ENCODE measurements at places on chromosomes 12 and 14. TPM values are rescaled to one million over a fixed set of nuclear protein-coding genes. Genes with fewer than 3 reads are reported as not detected.

The RND1 gene
- polyA plus RNA-seq: 0.95 TPM

The ELK3 gene
- 20.7 TPM for polyA plus RNA-seq

The RTL1 gene
- not detected for polyA plus RNA-seq

The IQSEC3 gene
- 2.0 TPM for polyA plus RNA-seq

The ENDOU gene
- 0.42 TPM for polyA plus RNA-seq

The OSGEP gene
- 30.0 TPM for polyA plus RNA-seq

The NEUROD4 gene
- polyA plus RNA-seq: not detected

The BICDL1 gene
- polyA plus RNA-seq: 0.12 TPM

DNA sequence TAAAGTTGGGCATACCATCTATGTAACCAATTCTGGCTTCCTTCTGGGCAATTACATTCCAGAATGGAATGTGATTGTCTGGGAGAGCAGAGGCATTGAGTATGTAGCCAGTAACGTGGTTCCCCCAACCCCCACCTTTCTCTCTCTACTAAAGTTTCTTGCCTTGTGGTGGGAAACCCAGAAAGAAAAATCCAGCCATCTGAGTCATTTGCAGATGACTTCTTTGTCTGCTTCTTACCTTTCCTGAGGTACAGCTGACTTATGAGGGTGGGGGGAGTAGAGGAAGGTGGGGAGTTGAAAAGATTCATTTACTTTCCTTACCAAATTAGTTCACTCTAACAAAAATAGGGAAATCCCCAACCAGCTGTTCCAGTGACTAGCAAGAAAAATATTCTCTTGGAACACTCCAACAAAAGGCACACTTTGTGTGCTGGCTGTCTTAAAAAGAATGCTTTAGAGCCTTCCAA lies 112.1 kb upstream of the FRMD6 start:
- DNase-seq: no peak

DNA sequence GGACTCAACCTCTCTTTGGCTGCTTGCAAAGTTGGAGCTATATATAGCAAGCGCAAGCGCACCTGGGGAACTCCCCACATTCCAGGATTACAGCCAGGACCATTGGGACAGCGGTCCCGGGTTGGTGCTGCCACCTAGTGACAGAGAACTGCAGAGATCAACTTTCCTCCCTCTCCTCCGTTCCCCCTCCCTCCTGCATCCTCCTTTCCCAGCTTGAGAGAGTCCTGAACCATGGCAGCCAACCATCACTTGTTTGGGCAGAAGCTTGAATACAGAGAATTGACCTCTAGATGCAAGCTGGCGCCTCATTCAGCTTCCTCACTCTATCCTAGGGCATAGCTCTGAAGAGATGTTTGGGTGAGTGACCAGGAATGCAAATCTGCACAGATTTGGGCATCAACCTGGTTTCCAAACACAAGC lies 17.4 kb upstream of the FLVCR2 start:
- DNase-seq: peak; percentile 73

DNA sequence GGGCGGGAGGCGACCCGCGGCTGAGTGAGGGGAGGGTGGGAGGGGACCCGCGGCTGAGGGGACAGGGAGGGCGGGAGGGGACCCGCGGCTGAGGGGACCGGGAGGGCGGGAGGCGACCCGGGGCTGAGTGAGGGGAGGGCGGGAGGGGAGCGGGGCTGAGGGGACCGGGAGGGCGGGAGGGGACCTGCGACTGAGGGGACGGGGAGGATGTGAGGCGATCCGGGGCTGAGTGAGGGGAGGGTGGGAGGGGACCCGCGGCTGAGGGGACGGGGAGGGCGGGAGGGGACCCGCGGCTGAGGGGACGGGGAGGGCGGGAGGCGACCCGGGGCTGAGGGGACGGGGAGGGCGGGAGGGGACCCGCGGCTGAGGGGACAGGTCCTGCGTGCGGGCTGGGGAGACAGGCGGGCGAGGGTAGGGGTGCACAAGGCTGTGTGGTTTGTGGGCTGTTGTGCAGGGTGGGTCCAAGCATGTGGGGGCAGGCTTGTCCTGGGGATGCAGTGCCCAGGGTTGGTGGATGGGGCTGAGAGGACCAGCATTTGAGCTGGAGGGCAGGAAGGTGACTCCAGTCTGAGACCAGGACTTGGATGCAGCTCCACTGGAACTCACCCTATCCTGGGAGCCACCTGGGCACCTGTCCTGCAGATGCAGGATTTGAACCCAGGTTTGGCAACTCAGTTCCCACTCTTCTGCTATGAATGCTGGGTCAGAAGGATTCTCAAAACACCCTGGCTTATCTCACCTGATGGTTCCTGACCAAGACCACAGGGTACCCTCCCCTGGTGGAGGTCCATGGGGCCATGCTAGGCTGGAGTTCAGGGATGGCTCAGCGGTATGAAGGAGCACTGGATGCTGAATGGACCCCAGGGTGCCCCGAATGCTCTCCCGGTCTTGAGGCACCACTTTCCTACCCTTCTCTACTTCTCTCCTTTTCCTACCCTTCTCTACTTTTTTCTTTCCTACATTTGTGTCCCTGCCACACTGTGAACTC lies 9.4 kb downstream of the PLD4 start:
- no peak for DNase-seq

GRCh38 chr14:20641591-20641990 lies at the start of gene OR6S1:
Gene OR6S1 (minus strand): TSS chr14:20641691. CDS start chr14:20641691, 0 bp downstream.
- DNase-seq: no peak

GRCh38 chr12:94954948-94955592 lies 48.4 kb downstream of the NDUFA12 start:
- no peak for DNase-seq

DNA sequence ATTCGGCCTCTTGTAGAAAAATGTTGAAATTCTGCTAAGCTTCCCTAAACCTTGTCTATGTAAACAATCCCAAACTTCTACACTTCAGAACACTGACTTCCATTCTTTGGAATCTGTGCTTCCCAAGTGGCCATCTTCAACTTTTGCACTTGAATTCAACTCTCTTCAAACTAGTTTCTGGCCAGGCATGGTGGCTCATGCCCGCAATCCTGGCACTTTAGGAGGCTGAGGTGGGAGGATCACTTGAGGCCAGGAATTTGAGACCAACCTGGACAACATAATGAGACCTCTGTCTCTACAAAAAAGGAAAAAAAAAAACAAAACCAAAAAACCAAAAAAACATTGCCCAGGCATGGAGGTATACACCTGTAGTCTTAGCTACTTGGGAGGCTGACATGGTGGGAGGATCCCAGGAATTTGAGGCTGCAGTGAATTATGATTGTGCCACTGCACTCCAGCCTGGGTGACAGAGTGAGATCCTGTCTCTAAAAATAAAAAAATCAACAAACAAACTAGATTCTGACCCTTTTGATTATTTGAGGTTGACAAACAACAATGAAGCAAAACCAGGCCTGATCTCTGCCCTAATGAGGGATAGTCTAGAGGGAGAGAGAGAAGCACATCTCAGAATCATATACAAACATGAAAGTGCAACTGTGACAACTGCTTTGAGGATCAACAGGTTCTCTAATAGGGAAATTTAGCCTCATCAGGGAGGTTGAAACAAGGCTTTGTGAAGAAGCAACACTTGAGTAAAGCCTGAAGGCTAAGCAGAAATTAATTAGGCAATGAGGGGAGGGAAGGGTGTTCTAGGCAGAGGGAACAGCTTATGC lies 11.6 kb upstream of the C12orf75 start:
- no peak for DNase-seq

DNA sequence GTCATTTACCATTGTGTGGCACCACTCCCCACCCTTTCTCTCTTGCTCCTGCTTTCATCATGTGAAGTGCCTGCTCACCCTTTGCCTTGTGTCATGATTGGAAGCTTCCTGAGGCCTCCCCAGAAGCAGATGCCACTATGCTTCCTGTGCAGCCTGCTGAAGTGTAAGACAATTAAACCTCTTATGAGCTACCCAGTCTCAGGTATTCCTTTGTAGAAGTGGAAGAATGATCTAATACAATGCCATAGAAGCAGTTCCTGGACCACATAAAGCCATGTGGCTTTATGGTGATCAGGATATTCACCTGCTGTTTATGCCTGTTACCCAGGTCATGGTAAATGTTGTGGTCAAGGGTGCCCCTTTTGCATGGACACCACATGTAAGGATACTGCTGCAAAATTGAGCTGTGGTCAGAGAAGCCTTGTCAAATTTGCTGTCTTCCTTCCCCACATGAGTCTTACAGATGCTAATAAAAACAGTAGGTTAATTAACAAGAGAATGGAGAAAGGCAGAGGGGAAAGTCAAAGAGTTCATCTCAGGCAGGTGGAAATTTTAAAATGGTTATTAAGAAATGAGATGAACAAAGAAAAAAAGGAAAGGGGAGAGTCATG lies 112.8 kb upstream of the IFNG-AS1 start:
- DNase-seq: no peak

GRCh38 chr12:124328636-124329035 lies 33.7 kb downstream of the RFLNA start:
- DNase-seq: no peak

- DNase-seq: peak; percentile 43
Observed at GRCh38 chr12:114448618-114448933, 42.6 kb upstream of the TBX5 start.

DNA sequence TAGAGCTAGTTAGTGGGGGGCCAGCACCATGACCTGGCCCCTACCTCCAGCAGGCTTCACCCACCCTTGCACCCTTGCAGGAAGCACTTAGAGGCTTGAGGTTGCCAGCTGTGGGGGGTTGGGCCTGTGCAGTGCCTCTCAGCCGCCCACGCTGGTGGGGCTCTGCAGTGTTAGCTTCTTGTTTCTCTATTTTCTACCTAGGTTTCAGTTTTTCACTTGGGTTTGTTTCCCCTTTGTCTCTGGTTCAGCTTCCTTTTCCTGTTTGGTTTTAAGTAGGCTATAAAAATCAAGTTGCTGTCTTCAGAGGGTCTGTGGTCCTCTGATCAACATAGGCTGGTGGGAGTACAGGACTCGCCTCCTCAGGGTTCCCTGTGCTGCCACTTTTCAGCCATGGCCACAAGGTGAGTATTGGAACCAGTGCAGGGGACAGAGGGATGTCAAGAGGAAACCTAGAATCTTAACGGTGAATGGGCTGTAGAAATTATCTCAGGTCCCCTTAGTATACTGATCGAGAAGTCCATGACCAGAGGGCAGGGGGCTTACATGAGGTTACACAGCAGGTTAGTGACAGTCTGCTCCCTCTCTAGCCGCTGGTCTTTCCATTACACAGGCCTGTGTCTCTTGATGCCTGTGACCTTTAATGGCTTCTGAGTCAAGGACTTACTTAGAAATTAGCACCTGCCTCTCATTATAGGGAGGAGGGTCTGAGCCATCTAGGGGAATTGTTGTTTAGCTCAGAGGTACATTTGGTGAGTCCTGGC lies at the start of gene EVL:
EVL (plus strand) TSS at position 312 of the 761 bp plus-strand sequence; CDS start at position 391, 79 bp downstream.
- peak; percentile 59 for DNase-seq

- no peak for DNase-seq
Observed at GRCh38 chr12:1642513-1642912, 13.5 kb downstream of the WNT5B start.

DNA sequence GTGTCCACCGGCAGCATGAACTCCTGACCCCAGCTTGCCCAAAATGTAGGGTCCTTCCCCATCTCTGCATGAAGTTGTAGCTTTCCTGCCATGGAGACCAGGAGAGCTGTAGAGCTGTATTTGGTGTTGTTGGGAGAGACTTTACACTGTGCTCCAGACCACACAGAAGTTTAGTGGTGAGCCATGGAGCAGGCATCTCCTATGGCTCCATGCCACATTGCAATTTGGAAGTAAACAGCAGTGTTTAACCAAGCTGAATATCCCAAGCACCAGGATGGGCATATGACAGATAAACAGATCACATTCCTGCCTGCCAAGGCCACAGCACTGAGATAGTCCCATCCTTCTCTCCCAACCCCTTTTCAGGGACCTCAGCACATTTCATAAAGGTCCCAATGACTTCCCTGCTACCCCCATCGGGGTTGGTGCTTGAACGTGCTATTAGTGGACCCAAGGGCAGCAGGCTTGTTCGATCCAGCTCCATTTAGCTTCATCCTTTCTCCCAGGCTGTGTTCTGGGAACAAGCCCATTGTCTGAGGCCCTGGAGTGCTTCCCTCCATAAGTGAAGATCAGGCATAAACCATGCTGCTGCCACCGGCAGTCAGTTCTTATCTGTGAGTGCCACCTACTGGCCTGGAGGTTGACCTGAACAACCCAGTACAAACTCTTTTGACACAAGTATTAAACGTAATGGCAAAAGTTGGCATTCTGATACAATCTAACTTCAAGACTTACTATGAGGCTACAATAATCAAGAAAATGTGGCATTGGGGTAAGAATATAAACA lies 172.3 kb upstream of the ATXN7L3B start:
- no peak for DNase-seq

- no peak for DNase-seq
Observed at GRCh38 chr14:94225460-94226378, 51.6 kb downstream of the PPP4R4 start.

DNA sequence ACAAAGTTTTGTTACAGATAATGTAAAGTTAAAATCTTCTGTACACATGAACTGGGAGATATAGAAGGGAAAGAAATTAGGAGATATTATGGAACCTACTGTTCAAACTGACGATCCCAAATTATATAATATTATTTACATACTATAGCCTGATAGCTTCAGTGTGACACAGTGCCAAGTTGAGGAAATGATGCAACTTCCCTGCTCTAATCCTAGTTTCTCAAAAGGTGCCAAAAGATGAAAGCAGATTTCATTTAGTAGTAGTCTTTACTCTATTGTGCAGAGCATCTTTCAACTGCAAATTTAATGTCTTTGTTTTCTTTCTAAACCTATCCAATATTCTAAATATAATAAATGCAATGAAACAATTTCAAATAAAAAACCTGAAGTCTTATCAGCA lies 46.9 kb downstream of the COCH start:
- DNase-seq: no peak

GRCh38 chr14:32633224-32633859 lies 304.2 kb downstream of the AKAP6 start:
- no peak for DNase-seq

GRCh38 chr12:68455691-68456345 lies 123.7 kb upstream of the MDM1 start:
- DNase-seq: no peak

DNA sequence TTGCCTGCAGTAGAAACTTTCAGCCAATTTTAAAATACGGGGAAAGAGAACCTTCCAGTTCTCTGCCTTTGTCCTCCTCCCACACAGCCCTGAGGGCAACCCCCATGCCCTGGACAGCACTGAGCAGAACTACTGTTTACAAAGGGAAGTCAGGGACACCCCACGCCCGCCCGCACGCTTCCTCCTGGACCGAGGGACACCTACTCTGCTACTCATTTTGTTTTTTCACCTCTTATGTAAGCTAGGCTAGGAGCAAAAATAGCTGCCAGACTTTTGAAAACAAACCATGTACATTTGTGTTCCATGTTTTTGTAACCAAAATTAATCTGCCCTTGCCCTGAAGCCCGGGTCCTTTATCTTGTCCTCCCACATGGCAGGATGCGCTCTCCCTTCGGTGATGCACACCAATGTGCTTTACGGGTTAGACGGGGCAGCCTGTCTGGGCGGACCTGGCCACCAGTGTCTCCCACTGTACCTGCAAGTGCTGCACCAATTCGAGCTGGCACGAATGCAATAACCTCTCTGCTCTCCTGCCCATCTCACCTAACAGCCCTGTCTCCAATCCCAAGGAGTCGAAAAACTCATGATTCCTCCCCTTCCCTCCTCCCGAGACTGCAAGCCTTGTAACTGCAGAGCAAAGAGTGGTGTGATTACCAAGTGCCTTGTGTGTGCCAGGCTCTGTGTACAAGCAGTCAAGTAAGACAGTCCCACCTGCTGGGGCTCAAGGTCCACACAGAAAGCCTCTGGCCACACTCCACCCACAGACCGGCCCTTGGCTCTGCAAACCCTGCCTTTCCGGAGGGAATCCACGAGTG lies 85.2 kb downstream of the CCDC88C start:
- DNase-seq: no peak

GRCh38 chr12:63915105-63915800 lies 70.8 kb downstream of the SRGAP1 start:
- no peak for DNase-seq

All from heart left ventricle (tissue), 16 donors.